Stimulated activated CD8-positive, alpha-beta memory T cell treated with anti-CD3 and anti-CD28 coated beads, Interleukin-7, amount 100 ng/mL, for 24 hours (primary cell): ENCODE measurements at places on chromosomes 1 and 21.
A peak's percentile ranks its signal among the peaks of the same experiment; 100 is the strongest.

- no peak for DNase-seq
These were observed 6.5 kb downstream of the NBL1 start for GRCh38 chr1:19650416-19651140.

DNA sequence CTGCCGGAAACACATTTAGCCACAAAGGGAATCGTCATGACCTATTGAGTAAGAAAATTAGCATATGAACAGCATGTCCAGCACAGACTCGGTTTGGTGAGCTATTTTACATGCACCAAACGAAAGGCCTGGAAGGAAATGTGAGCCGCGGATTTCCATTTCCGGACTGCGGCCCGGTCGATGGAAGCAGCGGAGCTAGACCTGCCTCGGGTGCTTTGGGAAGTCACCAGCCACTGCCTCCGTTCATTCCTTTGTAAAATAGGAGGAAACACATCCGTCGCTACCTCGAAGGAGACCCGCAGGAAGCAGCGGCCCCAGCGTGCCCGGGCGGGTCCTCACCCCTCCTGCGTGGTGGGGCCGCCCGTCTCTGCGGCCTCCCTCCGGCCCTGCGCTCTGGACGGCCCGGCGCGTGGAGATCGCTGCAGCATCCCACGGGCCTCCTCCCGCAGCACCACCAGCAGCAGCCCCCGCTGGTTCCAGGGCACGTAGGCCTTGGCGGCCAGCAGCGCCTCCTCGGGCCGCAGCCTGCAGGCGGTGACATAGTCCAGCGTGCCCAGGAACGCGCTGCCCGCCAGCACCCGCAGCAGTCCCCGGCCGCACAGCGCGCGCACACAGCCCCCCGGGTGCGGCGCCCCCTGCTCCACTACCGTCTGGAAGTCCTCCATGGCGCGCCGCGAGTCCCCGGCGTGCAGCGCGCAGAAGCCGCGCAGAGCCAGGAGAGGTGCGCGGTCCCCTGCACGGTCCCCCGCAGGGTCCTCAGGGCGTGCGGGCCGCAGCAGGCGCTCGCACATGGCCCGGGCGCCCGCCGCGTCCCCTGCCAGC is 12.1 kb downstream of the TTC34 start:
- DNase-seq = no peak

DNA sequence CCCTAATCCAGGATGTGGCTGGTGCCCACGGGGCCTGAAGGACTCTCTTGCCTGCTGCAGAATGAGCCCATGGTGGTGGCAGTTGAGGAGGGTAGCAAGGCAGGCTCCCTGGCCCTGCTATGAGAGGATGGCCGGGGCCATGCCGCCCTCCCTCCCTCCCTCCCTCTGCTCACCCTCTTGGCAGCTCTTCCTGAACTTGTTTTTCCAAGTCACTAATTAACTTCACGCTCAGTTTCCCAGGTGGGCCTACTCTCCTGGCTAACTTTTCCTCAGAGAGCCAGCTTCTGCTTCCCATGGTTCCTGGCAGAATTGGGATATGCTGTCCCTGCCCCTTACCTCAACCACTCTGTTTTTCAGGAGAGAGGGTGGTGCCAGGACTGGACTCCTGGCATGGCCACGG is 10.2 kb downstream of the KCNC4 start:
- DNase-seq = no peak

DNA sequence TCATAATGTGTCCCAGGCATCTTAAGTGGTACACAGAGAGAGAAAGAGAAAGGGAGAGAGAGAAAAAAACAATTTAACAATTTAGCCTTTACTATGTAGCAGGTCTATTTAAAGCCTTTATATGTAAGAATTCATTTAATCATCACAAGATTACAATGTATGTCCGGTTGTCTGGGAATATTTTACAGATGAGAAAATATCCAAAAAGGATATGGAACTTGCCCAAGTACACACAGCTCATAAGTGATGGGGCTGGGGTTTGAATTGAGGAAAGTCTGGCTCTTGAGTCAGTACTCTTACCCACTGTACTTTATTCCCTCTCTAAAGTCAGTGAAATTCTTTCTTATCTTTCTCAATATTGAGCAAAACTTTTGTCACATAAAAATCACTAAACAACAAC is 104.6 kb downstream of the LYPLAL1 start:
- DNase-seq = no peak

GRCh38 chr21:36747815-36748383 is 49.0 kb downstream of the SIM2 start:
- DNase-seq = no peak

GRCh38 chr1:220552672-220553260 is 24.8 kb downstream of the MARK1 start:
- DNase-seq = no peak

DNA sequence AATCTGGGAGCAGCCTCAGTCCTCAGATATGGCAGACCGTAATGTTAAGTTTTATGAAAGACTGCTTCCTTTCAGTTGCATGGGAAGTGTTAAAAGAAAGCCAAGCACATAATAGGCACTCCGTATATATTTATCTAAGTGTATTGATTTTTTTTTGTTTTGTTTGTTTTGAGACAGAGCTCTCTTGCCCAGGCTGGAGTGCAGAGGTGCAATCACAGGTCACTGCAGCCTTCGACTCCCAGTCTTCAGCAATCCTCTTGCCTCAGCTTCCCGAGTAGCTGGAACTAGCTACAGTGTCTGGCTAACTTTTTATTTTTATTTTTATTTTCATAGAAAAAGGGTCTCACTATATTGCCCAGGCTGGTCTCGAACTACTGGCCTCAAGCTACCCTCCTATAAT is 341.8 kb downstream of the USH2A start:
- DNase-seq = no peak

DNA sequence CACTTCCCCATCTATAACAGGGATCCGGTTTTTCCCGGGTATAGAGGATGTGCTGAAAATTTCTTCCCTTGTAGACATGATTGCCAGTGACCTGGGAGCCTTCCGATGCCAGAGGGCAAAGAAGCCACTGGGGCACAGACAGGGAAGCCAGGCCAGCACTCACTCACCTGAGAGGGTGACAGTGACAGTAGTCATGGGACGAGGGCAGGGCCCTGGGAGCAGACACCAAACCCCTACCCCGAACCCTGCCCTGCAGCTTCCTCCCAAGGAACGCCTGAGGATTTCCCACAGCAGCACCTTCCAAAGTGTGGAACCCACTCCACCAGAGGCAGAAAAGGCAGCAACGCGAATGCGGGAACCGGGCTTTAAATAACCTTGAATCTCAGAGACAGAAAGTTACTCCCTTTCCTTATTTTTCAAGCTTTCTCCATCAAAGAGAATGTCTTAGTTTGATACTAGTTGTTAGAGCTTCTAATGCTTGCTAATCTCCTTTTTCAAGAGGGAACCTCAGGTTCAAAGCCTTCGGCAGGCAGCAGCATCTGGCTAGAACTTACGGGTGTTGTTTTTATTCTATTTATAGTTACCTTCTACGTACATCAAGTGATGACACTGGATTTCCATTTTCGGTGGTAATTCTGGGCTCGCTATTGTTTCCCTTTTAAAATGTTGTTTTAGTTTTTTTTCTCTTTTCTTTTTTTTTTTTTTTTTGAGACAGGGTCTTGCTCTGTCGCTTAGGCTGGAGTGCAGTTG is 2.8 kb downstream of the DDOST start:
- no peak for DNase-seq

DNA sequence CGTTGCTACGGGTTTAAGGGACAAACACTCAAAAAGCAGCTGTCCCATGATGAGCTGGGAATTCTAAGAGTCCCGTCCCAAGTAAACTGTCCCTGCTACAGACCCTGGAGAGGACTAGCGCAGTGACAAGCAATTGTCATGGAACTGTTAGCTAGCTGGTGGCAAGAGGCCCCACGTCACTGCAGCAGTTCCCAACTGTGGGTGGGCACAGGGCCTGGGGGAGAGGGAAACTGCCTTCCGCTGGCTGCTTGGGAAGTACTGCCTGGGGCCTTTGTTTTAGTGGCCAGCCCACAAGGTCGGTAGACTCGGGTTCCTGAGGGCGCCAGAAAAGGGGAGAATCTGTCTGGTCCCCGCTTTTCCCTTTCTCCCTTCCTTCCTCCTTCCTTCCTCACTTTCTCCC is 97.4 kb downstream of the LACTBL1 start:
- DNase-seq = no peak

DNA sequence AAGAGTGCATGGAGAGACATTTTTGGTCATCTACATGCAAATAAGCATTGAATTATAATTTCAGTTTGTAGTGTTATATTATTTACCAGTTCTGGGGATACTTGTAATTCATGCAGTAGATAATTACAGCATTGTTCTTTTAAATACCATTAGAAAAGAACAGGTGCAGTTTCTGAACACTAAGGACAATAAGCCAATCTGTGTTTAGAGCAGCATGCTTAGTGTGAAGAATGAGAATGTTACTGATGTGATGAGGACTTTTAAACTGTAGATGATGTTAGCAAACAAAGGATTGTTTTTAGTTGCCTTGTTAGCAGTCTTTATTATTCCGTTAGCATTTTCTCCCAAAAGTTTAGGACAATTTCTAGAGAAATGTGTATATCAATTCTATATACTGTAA is 348.3 kb downstream of the BRINP3 start:
- DNase-seq = no peak

- DNase-seq = peak; percentile 20
These were observed 765 bp upstream of the VPS45 start for GRCh38 chr1:150066838-150067183.

DNA sequence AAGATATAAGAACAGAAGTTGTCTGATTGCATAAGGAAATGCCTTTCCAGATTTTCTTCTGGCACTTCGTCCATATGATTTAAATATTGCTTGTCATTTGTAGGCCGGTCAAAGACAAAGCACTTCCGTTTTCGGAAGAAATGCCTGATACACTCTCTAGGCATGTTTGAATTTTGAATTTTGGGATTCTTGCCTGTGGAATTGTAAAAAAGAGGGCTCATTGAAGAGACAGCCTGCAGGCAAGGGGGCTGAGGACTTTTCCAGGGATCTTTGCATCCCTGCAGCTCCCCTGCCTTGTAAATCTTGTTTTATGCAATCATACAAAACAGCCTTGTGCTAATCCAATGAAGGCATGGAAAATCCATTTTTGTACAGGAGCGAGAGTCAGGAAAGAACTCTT is 7.4 kb downstream of the GBP4 start:
- no peak for DNase-seq

GRCh38 chr1:32351399-32352238 is 10.7 kb downstream of the FAM229A start:
- DNase-seq = peak; percentile 79

DNA sequence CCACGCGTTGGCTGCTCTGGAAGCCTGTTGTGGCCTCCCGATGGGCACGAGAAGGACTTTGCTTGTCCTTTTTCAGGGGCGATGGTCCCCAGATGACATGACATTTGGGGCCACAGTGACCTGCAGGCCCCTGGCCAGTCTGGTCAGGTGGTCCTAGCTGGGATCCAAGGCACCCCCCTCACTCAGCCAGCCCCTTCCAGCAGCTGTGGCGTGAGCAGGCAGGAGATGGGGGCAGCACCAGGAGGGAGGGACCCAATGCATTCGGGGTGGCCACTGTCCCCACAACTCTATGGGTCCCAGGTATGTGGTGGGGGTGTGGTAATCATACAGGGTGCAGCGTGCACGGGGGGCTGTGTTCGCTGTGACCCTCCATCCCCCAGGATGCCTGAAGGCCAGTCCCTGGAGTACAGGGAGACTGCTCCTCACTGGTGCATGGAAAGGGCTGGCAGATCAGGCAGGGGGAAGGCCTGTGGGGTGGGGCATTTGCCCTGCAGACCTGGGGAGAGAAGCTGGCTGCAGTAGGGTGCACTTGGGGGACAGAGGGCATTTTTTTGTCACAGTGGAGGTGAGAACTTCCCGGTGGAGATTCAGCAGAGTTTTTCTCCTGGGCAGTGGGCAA is 31.7 kb downstream of the WNT3A start:
- DNase-seq = no peak

DNA sequence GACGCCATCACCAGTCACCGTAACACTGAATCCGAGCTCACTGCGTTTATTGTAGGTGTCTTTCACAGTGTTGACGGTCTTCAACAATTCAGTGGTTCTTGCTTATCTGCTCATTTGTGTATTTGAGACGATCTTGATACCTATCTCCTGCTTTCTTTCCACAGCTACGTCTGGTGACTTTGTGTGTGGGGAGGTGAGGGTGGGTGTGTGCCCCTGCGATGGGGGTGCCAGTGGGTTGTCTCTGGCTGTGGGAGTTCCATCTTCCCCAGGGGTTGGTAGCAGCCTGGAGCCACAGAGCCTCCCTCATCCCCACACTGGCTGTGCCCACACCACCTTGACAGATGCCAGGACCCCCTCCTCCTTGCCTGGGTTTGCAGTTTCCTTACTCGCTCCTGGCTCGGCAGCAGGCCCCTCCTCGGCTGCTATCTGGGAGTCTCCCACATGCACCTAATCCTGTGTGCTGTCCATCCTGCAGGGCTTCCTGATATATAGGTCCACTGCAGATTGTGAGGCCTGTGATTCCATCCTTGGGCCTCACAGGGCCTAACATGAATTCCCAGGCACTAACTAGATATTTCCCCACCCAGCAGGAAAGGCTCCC is 6.3 kb upstream of the PARP1 start:
- DNase-seq = no peak

DNA sequence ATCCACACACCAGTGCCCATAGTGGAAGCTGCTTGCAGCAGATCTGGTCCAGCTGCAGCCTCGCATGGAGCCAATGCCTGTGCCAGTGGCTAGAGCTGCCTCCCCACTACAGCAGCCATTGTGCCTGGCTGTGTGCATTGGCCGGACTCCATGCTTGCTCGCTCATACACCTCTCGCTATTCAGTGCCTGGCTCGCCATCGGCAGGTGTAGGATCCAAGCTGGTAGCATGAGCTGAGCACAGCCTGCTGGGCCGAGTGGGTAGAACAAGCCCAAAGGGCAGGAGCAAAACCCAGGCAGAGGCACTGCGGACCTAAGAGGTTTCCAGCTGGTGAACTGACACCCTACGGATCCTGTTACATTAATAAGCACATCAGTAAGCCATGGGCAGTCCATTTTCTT is 1184.1 kb downstream of the AMY1C start:
- no peak for DNase-seq

DNA sequence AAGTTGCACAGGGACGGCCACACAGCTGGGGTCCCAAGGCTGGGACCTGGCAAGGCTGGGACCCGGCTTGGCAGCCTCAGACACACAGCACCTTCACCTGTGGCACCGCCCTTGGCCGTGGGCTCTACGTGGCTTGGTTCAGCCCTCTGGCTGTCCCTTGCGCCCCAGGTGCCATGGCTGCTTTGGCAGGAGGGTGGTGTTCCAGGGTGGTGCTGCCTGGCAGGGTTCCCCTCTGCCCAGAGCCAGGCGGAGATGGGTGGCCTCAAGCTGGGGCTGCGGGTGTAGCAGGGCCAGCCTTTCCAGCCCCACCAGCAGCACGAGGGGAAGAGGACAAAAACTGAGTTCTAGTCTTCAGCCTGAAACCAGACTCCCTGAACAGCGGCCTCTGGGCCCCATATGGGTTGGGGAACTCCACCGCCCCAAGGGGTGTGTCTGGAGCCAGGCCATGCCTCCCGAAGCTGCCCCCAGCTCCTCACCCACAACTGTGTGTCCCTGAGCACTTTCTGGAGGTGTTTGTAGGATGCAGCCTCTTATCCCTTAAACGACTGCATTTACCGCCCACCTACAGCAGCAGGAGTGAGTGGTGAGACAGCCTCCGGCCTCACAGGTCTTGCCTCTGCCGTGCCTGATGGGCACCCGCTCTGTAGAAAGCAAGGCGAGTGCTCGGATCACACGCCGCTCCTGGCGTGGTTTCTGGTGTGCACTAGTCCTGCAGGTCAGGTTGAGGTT is 92.3 kb downstream of the PDE9A start:
- no peak for DNase-seq
